ENCODE measurements at places on chromosomes 11 and 22.

DNA sequence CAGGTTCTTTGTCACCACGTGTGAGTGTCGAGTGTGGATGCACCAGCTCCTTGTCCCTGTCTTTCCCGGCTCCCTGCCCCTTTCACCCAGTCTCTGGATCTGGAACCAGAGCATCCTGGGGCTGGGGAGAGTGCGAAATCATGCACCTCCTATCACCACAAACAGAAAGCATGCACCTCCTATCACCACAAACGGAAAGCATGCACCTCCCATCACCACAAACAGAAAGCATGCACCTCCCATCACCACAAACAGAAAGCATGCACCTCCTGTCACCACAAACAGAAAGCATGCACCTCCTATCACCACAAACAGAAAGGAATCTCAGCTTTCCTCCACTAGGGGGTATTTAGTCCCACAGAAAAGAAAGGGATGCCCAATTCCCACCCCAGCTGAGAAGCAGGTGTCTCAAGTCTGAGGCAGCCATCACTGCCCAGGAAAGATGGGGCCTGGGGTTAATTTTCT lies 5.9 kb upstream of the GLB1L3 start:
- DNase-seq: no peak

- DNase-seq: no peak
Observed at GRCh38 chr22:50471962-50472361, 2.9 kb downstream of the SBF1 start.

GRCh38 chr11:36578458-36578857 lies 10.7 kb downstream of the RAG1 start:
- DNase-seq: no peak

DNA sequence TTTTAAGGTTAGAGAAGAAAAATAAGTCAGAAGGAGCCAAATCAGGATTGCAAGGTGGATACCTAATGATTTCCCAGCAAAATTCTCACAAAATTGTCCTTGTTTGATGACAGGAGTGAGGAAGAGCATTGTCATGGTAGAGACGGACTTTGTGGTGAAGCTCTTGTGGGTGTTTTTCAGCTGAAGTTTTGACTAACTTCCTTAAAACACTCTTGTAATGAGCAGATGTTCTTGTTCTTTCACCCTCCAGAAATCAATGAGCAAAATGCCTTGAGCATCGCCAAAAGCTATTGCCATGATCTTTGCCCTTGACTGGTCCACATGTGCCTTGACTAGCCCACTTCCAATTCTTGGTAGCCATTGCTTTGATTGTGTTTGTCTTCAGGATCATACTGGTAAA lies 20.0 kb downstream of the CALCB start:
- DNase-seq: no peak

GRCh38 chr11:57378186-57378585 lies 2.8 kb downstream of the PRG3 start:
- no peak for DNase-seq

DNA sequence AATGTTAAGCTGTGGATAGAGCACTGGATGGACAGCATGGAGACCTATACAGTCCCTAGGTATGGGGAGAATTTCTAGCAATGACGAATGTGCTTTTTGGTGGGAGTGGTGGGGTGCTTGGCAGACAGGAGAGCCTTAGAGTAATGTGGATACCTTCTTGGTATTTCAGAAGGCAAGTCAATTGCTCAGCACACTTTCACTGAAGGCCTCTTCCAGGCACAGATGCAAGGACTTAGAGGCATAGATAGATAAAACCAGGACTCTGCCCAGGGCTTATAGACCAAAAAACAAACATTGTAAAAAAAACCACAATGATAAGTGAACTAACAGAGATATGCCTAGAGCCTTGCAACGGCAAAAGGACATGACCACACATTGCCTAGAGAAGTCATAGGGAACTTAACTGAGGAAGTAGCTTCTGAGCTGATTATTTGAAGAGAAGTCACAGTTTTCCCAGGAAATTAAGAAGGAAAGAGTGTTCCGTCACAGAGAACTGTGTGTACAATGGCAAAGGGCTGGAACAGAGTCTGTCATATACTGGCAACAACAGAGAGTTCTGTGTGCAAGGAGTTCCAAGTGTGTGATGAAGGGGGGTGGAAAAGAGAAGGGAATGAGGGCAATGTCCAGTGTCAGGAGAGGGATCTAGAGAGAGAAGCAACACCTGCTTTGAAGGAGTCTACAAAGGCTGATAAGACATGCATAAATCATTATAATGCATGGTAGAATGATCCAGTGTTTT lies 65.9 kb upstream of the PICALM start:
- DNase-seq: no peak

DNA sequence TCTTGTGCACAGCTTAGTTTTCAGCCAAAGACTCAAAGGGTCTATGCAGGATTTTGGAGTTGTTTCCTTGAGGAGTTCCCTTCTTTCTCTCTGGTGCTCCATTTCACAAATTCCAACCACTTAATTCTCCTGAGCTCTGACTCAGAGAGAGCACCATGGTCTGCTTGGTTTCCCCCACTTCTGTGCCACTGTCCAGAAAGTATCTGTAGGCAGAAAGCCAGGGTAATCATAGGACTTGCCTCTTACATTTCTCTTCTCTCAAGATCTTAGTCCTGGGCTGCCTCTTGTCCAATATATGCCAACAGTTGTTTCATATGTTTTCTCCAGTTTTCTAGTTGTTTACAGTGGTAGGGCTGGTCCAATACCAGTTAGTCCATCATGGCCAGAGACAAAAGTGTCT lies 6.4 kb upstream of the MRGPRD start:
- DNase-seq: no peak

DNA sequence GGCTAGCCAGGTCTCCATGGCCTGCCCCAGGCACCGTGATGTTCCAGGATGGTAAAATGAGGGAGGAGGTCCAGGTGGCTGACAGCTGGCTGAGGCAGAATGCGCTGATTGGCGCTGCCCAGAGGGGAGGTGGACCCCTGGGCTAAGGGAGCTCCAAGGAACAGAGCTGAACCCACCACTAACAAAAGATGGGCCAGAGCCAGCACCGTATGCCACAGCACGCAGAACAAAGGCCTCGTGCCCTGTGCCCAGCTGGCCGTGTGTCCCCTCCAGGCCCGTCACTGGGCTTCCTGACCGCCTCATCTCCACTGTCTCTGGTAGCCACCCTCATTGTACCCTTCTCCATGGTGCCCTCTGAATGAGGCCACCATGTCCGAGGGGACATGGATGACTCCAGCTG lies 19.6 kb upstream of the PRODH start:
- DNase-seq: no peak

DNA sequence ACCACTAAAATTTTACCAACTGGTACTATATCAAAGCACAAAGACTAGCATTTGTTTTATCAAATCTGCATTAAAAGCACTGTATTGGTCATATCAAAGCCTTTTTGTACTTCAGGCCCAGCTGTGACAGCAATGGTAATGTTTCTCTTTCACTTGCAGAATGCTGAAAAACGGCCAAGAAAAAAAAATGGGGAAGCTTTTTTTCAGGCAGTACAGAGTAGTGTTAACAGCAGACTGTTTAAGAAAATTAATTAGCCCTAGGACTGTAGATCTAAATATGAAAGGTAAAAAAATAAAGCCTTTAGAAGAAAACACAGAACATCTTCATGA lies 33.3 kb downstream of the DENND5A start:
- no peak for DNase-seq

- no peak for DNase-seq
Observed at GRCh38 chr11:96943970-96944369, 554.2 kb downstream of the JRKL start.

GRCh38 chr22:23106344-23106743 lies 35.4 kb downstream of the RSPH14 start:
- DNase-seq: no peak

DNA sequence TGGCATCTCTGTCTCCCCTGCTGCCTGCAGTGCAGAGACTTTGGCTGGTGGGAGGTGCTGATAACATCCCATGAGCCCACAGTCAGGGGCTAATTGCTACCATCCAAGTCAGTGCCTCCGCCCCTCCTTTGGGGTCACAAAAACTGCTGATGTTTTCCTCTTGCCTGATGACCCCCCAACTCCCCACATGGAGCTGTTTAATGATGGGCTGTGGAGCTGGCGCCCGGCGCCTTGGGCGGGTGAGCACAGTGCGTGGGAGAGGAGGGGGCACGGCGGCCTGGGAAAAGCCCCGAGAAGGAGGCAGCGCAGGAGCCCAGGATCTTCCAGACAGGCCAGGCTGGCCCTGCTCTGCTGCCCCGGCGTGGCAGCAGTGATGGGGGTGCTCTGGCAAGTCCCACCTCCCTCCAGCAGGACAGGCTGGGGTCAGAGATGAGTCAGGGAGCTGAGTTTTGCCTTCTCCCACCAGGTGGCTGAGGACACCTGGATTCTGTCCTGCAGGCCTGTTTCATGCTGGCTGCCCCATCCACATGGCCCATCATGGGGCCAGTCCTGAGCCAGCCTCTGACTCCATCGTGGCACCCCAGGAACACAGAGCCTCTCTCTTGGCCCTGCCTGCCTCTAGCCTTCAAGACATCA lies 43.8 kb downstream of the NECTIN1 start:
- DNase-seq: no peak

GRCh38 chr11:66454247-66454646 lies 12.5 kb upstream of the PELI3 start:
- DNase-seq: no peak

DNA sequence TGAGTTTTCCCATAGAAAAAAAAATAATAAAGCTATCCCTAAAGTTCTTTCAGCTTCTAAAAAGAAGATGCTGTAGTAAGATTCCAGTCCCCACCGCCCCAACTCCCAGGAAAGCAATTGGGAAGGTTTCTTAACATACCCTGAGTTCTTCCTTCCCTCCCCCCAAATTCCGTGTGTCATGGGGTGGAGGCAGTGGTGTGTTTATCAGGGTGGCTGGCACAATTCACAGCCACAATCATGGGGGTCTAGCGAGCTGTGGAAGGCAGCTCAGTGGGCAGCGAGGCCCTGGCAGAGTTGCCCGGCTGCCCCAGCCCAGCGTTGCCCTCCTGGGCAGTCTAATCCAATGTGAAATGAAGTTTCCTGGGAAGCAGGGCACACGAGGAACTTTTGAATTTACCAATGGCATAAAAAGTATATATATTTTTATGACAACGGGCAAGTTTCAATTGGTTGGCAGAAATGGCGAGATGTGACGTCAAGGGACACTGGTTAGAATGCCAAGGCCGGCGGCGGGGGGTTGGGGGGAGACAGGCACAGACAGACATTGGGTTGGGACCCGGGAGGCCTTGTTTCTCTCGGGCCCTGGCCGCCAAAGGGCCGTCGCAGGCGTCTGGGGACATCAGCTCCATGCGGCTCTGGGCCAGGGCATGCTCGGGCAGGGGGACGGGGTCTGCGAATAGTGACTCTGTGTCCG lies 80.7 kb upstream of the PPARA start:
- DNase-seq: peak; percentile 90

- DNase-seq: no peak
Observed at GRCh38 chr11:93287434-93287833, 43.1 kb upstream of the DEUP1 start.

GRCh38 chr11:72222106-72222891 lies 2.3 kb upstream of the INPPL1 start:
- DNase-seq: no peak

GRCh38 chr22:38051900-38052862 lies 5.0 kb upstream of the PICK1 start:
- peak; percentile 87 for DNase-seq

DNA sequence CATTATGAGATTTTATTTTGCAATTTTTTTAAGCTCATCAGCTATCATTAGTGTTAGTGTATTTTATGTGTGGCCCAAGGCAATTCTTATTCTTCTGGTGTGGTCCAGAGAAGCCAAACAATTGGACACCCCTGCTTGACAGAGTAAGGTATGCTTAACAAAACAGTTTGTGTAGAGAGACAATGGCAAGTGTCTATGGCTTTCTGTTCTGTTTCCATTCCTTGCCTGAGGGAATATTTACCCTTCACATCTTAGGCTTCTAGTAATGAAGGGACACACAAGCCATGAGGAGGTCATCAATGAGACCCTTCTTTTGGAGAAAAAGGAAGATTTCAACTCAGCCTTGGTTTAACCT lies 1278.4 kb upstream of the TENM4 start:
- DNase-seq: no peak

- DNase-seq: no peak
Observed at GRCh38 chr22:49427341-49427740, 400.3 kb downstream of the BRD1 start.

DNA sequence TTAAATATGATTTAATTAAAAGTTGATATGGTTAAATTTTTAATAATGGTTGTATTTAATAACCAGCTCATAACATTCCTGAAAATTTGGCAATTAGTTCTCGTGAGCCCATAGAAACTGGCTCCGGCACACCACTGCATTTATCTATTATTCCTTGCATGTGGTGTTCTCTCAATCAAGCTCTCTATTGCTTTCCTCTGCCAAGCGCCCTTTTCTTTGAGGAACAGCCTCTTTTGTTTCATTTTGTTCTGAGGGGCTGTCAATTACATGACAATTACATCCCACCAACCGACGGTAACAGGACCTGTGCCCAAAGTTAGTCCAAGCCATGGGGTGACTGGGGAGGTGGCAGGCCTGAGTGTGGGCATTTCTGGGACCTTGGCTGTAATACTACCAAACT lies 8.1 kb downstream of the C11orf91 start:
- no peak for DNase-seq

GRCh38 chr11:7587712-7588111 lies 73.9 kb downstream of the PPFIBP2 start:
- DNase-seq: no peak

DNA sequence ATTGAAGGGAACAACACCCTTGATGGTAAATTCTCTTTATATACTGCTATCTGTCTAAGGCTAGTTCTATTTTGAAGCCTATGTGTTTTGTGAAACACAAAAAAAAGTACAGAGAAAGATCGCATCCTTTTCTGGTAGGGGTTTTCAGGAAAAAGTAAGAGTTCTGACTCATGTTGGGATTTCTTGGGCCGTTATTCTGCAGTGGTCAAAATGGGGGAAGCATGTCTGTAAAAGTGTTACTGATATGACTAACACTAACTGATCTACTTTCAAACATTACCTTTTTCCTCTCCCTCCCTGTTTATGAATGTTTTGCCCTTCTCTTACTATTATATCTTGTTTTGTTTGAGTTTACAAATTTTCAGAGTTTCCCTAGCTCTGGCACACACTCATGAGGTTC lies 53.9 kb downstream of the CTNND1 start:
- no peak for DNase-seq
